Activated CD8-positive, alpha-beta memory T cell treated with anti-CD3 and anti-CD28 coated beads, Interleukin-2, amount 10 ng/mL, durations not matched to agents 7 days and 5 days (primary cell): ENCODE measurements at places on chromosomes 4 and X. TPM values are rescaled to one million over a fixed set of nuclear protein-coding genes. Genes with fewer than 3 reads are reported as not detected.

DNA sequence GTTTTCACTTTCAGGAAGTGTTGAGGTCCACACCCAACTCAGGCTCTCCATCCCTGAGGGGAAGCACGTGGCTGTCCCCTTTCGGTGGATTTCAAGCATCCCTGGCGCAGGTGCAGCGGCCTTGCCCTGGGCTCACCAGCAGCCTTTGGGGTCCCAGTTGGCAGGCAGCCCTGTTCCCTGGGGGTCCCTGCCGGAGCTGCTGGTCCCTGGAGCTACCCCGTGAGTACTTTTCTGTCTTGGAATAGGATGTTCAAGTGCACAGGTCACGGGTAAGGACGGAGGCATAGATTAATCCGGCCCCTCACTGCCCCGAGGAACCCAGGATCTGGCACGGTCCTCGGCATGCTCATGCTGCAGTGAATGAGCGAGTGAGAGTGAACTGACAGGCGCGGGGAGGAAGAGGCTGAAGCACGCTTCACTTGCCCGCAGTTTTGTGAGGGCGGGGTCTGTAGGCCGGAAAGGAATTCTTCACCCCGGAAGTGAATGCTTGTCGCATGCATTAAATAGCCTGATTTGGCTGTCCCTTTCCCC lies 117.2 kb upstream of the FAT1 start:
- no peak overlapping the region for H3K27ac ChIP-seq
- H3K4me3 ChIP-seq = no peak overlapping the region
- H3K27me3 ChIP-seq = no peaks in the 10 kb centered on the region
- no peak for DNase-seq
- no peaks in the 10 kb centered on the region for H3K36me3 ChIP-seq
- no peaks in the 10 kb centered on the region for H3K4me1 ChIP-seq

Gene GAGE1
- total RNA-seq = not detected

DNA sequence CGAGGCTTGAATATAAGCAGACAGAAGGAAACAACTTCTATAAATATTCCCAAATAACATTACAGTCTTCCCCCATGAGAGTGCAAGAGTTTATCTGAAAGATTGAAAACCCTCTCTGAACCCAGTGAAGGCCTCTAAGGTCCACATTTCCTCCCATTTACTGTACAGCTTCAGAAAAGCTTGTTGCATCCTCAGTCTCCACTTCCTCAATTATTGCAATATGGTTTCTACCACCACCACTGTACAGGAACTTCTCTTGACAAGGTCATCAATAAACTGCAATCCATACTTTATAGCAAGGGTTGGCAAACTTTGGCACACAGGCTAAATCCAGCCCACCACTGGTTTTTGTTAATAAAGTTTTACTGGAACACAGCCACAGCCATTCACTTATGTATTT lies 239.0 kb downstream of the THOC2 start:
- DNase-seq = no peak
- H3K27ac ChIP-seq = no peak overlapping the region
- H3K4me1 ChIP-seq = no peaks in the 10 kb centered on the region
- H3K4me3 ChIP-seq = no peak overlapping the region

GRCh38 chr4:130760246-130760645 lies 1664.3 kb downstream of the C4orf33 start:
- H3K4me1 ChIP-seq = no peaks in the 10 kb centered on the region
- no peaks in the 10 kb centered on the region for H3K27me3 ChIP-seq
- H3K4me3 ChIP-seq = no peak overlapping the region

Gene NXF3
- total RNA-seq = not detected

- H3K36me3 ChIP-seq = peaks cover 17% of the 10 kb centered on the region
- H3K4me1 ChIP-seq = peaks cover 10% of the 10 kb centered on the region
- H3K27me3 ChIP-seq = no peaks in the 10 kb centered on the region
- no peak overlapping the region for H3K27ac ChIP-seq
- no peak for DNase-seq
These were observed 54.5 kb downstream of the CAMK2D start for GRCh38 chr4:113707048-113707447.

DNA sequence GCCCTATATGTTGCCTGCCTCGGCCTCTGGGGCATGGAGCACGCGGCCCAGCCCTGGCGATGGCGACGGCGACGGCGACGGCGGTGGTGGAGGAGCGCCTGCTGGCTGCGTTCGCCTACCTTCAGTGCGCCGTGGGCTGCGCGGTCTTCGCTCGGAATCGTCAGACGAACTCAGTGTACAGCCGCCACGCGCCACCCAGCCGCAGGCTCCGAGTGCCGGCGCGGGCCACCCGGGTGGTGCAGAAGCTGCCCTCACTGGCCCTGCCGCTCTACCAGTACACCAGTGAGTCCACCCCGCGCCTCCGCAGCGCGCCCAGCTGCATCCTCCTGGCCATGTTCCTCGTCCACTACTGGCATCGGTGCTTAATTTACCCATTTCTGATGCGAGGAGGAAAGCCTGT lies 83.7 kb upstream of the F9 start:
- H3K27me3 ChIP-seq = no peaks in the 10 kb centered on the region
- no peak for DNase-seq
- no peak overlapping the region for H3K4me3 ChIP-seq
- no peak overlapping the region for H3K27ac ChIP-seq
- no peaks in the 10 kb centered on the region for H3K4me1 ChIP-seq
